HuH-7 (cell line): ENCODE measurements at places on chromosomes 11 and 22.

GRCh38 chr11:92123540-92123939 lies 101.1 kb upstream of the FAT3 start:
- DNase-seq = no peak

- no peak for DNase-seq
These were observed 159.6 kb downstream of the TBC1D22A start for GRCh38 chr22:46922037-46922436.

- no peak for DNase-seq
These were observed 32.6 kb upstream of the NNMT start for GRCh38 chr11:114263513-114264170.

- no peak for DNase-seq
These were observed 7.6 kb downstream of the APOBEC3A start for GRCh38 chr22:38964989-38965388.

DNA sequence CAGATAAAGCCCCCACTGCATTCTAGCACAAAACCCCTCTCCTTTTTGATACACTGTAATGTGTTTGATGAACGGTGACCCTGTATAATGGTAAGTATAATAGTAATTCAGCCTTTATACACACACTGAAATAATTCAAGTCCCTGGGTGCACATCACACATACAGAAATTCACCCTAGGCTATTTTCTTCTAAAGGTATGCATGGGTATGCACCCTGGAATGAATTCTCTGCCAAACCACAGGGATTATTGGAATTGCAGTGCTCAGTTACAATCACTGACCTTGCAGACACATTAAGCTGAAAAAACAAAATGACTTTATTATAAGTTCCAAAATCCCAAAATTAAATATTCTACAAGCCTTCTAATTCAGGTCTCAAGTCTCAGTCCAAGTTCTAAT lies 245.9 kb upstream of the FAT3 start:
- no peak for DNase-seq
